ENCODE measurements at places on chromosomes 4 and X.

- no peak for DNase-seq
Observed at GRCh38 chr4:80710748-80711451, 319.6 kb upstream of the BMP3 start.

DNA sequence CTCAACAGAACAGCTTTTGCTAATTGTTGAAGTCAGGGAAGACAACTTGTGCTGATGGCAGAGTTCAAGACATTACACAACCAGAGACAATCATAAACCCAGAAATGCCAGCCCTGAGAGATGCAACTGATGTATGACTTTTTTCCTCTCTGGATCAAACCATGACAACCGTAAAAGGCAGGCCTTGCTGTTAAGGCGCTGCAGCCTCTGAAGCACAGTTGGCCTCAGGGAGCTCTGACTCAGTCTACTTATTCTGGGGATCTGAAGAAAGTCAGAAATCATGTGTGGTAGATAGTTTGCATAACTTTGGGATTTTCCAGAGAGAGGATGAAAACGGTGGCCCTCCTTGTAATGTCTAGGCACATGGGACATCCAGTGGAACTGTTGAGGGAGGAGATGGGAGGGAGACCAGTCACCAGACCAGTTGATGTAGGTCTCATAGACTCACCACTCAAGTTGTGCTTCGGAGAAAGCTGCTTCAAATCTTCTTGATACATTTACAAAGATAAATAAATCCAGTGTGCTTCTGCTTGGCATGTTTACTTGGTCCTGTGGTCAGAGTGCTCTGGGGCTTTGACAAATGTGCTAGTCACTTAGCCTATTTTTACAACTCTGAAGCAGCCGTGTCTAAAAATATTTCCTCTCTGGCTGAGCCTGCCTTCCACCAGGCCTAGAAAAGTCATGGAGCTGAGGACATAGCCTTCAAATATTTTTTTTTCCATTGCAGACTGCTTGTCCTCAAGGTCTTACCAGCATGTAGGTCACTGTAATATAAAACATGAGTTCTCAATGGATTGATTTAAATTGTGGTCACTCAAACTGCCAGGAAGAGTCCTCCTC, 7.5 kb downstream of the HADH start:
- DNase-seq = peak; percentile 14

GRCh38 chr4:66229885-66230284, 559.6 kb upstream of the EPHA5 start:
- no peak for DNase-seq

DNA sequence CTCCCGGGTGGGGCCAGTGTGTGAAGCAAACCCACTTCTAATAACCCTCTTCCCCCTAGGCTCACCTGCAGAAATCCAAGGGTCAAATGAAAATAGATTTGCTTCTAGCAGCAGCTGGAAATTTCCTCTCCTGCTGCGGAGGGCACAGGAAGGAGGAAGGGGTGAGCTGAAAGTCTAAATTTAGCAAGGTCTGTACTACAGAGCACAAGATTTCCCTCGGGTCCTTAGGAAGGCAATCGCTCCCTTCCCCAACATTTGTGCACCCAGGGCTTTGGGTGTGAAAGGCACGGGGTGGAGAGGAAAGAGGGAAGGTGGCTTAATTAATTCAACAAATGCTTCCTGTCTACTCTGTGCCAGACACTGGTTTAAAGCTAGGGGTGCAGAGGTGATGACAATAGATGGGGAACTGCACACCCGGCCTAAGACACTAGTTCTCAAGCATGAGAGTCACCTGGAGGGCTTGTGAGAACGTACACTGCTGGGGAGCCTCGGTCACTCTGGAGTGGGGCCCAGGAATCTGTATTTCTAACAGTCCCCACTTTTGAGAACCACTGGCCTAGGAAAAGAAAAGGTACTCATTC, 204.4 kb downstream of the NSUN7 start:
- no peak for DNase-seq
